ENCODE measurements at places on chromosomes 1 and 21.

GRCh38 chr1:201946224-201946908 lies at the start of gene LMOD1:
LMOD1 (minus strand) TSS chr1:201946548; CDS start chr1:201946340, 208 bp downstream.
- DNase-seq = peak; percentile 12

DNA sequence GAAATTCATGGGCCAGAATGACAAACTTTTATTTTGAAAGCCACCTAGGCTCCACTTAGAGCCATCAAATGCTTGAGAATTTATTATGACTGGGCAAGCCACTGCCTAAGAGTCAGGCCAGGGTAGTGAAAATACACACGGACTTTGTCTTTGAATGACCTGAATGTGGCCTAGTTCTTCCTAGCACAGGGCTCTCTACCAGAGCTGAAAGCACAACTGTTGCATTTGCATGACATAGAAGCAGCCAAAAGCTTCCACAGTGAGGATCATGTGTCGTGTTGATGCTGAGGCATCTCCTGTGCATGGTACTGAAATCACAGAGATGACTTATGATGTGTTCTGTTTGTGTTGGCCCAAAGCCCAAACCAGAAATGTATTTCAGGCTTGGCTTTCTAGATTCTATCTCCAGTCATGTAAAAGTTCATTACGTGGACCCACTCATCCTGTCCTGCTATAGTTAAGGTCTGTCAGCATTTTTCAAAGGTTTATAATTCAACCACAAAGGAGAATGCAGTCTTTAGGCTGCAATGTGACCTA lies 164.0 kb upstream of the UBE2U start:
- DNase-seq = no peak

- DNase-seq = no peak
These were observed 19.0 kb downstream of the OR2L3 start for GRCh38 chr1:248065604-248066003.

GRCh38 chr1:176919386-176920378 lies 244.8 kb downstream of the ASTN1 start:
- DNase-seq = no peak

DNA sequence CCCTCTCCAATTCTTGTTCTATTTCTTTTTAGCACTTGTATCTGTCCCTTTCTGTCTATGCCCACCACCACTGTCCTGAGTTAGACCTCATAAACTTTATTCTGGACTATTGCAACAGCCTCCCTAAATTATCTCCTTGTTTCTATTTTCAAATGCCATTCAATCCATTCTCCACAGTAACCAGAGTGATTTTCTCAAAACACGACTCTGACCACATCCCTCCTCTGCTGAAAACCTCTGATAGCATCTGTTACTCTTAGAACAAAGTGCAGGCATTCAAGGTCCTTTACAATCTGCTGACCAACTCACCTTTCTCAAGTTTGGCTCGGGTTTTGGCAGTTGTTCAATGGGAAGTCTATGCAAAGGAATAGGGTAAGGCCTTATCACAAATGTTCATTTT lies 22.8 kb upstream of the GPX7 start:
- no peak for DNase-seq

DNA sequence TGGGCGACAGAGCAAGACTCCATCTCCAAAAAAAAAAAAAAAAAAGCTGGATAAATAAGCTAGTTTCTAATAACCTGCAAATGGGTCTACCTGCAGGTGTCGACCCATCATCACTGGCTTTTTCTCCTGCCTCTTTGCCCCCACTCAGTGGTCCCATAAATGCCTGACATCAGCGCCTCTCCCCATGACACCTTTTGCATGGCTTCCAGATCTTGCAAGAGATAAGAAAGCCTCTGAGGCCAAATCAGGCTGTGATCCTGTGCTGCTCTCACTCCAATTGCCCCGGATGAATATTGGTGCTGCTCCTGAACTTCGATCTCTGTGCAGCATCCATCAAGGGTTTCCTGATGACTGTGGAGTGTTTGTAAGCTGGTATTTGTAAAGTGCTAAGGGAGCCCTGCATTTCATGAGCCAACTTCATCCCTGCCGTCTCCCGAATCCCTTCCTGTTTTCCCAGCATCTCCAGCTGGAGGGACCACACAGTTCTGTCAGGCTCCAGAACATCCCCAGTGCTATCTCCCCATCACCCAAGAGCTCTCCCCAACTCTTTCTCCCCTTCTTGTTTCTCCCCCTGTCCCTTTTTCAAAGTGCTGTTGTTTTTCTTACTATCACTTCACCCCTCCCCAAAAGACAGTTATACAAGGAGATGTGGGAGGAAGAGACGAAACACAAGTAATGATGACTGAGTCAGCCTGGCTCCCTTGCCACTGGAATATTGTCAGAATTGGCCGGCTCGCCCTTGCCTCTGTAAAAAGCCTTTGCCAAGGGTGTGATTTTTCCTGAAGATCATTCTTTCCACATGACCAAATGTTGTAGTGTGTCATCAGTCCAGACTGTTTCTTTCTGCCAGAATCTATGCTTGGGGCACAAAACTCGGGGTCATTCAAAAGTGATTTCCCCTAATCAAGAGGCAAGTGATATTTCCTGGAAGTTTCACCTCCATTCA lies 2.8 kb upstream of the EFHD2 start:
- DNase-seq = no peak

DNA sequence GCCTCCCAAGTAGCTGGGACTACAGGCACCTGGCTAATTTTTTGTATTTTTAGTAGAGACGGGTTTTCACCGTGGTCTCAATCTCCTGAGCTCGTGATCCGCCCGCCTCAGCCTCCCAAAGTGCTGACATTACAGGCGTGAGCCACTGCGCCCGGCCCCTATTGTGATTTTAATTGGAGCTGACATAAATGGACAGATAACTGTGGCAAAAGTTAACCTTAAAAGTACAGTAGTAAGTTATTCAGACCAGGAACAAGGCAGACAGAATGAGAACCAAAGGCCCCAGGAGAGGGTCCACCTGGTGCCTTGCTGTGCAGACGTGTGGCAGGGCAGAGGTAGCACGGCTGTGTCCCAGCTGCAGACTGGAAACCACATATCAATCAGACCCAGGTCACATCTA lies 11.0 kb downstream of the TMEM201 start:
- no peak for DNase-seq

- no peak for DNase-seq
These were observed 95.0 kb downstream of the VWA5B1 start for GRCh38 chr1:20385630-20386029.

DNA sequence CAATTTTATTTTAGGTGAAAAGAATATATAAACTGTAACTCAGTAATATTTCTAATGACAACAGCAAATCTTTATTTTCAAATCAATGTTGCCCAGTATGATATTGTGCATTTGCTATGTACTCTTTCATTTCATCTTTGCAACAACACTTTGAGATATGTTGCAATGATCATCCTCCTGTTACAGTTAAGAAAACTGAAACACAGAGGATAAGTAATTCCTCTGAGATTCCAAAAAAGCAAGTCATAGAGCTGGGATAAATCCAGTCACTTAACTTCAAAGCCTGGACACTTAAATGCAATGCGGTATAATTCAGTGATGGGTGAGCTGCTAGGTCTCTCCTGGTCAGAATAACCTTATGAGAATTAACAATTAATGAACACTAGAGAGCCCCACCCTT lies 48.6 kb upstream of the EXO1 start:
- no peak for DNase-seq

- no peak for DNase-seq
These were observed 24.8 kb upstream of the EPS15 start for GRCh38 chr1:51543858-51544257.

DNA sequence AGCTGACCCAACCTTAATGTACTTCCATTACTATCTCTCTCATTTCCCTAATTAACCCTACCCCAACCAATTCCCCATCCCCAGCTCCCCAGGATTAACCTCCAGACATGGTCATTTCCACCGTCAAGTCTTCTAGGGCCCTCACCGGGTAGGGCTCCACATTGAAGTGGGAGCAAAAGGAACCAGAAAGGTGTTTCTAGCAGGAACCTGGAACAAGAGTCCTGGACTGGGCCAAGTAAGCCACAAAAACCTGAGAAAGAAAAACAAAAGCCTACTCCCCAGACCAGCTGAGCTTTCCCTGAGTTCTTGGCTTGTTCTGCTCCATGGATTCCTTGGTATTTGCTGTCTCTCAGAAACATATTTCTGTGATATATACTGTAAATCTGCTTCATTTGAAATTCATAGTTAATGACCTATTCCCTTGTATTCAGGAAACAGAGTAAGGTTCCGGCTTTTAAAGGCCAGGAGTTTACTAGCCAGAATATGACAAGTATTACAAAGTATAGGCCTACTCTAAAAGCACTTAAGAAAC lies 58.4 kb downstream of the SYF2 start:
- DNase-seq = no peak

GRCh38 chr21:40556442-40556968 lies 290.5 kb downstream of the DSCAM start:
- no peak for DNase-seq

DNA sequence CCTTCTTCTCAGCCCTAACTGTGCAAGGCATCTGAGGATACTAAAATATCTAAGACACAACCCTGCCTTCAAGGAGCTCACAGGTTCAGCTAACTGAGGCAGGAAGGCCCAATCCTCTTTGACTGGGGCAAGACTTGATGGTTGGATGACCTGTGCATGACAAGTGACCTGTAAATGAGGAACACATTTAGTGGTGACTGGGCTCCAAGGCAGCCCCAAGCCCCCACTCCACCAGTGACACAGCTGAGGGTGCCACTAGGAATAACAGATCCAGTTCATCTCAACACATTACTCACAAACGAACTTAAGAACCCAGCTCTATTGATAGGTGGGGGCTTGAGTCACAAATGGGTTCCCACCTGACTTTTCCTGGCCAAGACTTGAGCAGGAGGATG lies 244.7 kb upstream of the IRF2BP2 start:
- no peak for DNase-seq

- peak; percentile 82 for DNase-seq
These were observed 27.6 kb downstream of the CD244 start for GRCh38 chr1:160834945-160835565.

DNA sequence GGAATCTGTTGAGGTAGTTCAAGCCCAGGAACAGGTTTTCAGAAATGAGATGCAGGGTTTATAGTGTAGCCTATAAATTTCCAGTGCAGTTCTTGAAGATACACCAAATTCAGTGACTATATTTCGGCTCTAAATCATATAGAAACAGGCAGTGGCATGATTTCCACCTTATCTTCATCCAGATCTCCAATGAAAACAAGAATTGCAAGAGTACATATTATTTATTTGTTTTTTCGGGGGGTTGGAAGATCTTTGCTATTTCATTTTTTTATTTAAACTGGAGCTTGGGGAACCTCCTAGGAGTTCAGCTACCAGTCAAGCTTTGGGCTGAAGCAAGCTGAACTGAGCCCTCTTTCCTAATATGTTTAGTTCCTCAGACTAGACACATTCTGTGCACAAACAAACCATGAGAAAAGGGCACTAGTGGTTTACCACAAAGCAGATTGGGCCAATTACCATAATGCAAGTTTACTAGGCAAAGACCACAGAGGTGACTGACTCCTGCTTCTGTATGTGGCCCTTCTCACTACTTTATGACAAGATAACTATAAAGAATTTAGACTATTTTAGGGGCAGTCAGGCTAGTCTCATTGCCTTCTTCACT lies 68.5 kb downstream of the RGS2 start:
- DNase-seq = peak; percentile 11

- no peak for DNase-seq
These were observed 23.1 kb downstream of the IL10RB start for GRCh38 chr21:33289199-33289819.

- DNase-seq = peak; percentile 35
These were observed 10.0 kb upstream of the C1orf115 start for GRCh38 chr1:220680085-220680687.

GRCh38 chr1:40306296-40306695 lies 10.8 kb downstream of the COL9A2 start:
- no peak for DNase-seq

All from hematopoietic multipotent progenitor cell treated with erythropoietin and hydrocortisone succinate and interleukin-3 and kit ligand, for 8 days (in vitro differentiated cells).